Right cardiac atrium (tissue), 5 donors: ENCODE measurements at places on chromosomes 5 and 9. TPM values are rescaled to one million over a fixed set of nuclear protein-coding genes. Genes with fewer than 3 reads are reported as not detected.
A peak's percentile ranks its signal among the peaks of the same experiment; 100 is the strongest.

NAIP gene
- 7.9 TPM for total RNA-seq

FST gene
- 2.3 TPM for total RNA-seq

F12 gene
- 0.34 TPM for total RNA-seq

ACTL7B gene
- not detected for total RNA-seq

DNA sequence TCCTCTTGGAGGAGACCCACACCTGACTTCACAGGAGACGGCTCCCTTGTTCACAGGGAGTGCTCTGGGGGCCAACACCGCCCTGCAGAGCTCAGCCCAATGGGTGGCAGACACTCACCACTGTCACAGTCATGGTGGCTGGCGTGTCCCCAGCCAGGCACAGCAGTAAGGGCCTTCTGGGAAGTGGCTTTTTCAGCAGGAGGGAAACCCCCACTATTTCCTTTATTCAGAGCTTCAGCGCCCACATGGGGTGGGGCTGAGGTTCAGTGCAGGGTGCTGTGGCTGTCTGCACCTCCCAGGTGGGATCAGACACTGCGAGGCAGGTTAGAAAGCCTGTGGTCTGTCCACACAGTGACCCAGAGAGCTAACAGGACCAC is 3.6 kb upstream of the SNAPC4 start:
- DNase-seq = peak; percentile 50

GRCh38 chr5:141958113-141958512 is at the start of gene PCDH12:
Gene PCDH12, minus strand, starts transcription at chr5:141958202. Its CDS starts 351 bp downstream, at chr5:141957851.
- DNase-seq = peak; percentile 81

- no peak for DNase-seq
Observed at GRCh38 chr5:37892586-37892985, 52.7 kb upstream of the GDNF start.

DNA sequence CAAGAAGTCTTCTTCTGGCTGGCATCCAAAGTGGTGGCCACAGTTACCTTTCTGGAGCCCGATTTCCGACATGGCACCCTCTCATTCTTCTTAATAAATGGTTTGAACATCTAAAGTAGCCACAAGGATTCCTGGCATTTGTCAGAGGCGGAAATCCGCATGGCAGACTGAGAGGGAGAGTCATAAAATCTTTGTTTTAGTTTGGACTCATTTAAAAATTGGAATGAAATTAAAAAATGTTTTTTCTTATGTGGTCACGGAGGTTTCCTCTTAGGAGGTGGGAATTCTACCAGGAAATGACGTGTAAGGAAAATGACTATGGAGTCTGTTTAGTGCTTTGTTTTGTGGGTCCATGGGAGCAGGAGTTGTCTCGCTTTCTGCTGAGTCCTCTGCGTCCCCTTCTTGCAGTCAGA is 133.0 kb upstream of the PTCH1 start:
- no peak for DNase-seq

GRCh38 chr9:129761293-129761900 is 8.6 kb upstream of the PTGES start:
- peak; percentile 72 for DNase-seq

- no peak for DNase-seq
Observed at GRCh38 chr9:104987743-104988142, 59.8 kb upstream of the ABCA1 start.

DNA sequence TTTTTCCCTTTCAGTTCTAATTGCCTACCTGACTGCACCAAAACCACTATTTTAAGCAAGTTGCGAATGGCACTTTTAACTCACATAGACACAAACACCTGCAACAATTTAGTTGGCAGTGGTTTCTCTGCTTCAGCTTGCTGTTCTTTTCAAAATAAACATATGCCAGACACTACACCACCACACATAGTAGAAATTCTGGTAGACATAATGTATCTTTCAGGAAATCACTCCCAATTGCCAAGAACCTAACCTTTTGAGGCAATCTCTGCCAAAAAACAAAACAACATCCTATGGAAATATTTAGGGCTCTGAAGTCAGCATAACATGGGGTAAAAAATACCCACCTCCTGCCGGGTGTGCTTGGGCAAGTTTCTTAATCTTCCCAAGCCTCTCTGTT is 27.7 kb downstream of the GLIS3 start:
- no peak for DNase-seq

- peak; percentile 70 for DNase-seq
Observed at GRCh38 chr9:16869882-16870595, 431 bp downstream of the BNC2 start.

DNA sequence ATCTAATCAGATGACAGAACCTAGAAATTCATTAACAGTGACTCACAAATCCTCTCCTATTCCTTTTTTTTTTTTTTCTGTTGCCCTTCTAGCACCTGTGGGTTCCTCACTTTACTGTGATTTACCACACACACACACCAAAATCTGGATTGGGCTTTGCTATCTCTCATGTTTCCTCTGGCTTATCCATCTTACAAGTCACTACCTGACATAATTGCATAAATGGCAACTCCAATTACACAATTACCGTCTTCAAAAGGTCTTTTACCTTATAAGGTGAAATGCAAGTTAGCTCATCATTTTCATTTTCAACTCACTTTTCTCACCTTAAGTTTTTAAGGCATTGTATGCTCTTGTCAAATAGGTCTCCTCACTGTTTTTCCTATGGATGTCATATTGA is 426.3 kb upstream of the MEF2C start:
- no peak for DNase-seq
